Activated CD4-positive, alpha-beta T cell treated with anti-CD3 and anti-CD28 coated beads, Interleukin-2, amount 50 U/mL, for 1 hour (primary cell): ENCODE measurements at places on chromosomes 4 and X.

GRCh38 chrX:116873671-116874070 is 410.9 kb upstream of the CT83 start:
- DNase-seq = no peak

DNA sequence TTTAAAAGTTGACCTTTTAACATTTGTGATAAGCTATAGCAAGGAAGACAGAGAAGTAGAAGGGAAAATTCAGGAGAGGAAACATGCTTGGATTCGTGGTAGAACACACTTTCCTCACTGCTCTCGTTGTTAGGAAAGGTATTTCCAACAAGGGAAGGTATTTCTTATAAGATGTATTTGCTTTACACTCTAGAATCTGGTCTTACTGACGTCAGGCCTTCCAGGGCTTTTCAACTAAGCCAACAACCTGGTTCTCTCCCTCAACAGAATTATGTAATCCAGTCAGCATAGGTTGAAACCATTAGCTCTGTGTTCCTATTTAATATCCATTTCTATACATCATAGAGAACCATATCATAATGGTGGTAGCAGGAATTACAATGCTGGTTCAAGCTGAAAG is 241.9 kb downstream of the SLC39A8 start:
- DNase-seq = no peak

- DNase-seq = no peak
Measured at GRCh38 chr4:63528256-63528991, 880.8 kb downstream of the TECRL start.

- DNase-seq = no peak
Measured at GRCh38 chr4:47383829-47384427, 79.6 kb downstream of the COMMD8 start.

- DNase-seq = no peak
Measured at GRCh38 chr4:13202701-13203100, 281.4 kb downstream of the RAB28 start.

DNA sequence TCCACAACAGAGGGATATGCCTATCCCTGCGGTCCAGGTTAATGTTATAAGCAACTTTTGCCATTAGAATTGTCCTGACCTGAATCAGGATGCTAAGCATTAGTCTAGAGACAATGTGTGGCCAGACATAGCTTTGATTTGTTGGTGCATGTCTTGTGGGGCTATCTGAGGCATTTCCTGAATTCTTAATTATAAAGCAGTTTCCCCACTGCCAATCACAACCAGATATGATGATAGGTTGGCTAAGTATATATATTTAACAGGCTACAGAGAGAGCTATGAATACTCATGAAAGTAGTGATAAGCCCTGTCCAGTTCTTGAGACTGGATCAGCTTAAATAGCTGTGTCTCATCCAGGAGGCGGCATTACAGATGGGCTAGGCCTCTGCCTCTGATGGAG is 37.8 kb upstream of the ZNF81 start:
- DNase-seq = no peak

- no peak for DNase-seq
Measured at GRCh38 chr4:186790630-186791029, 67.0 kb upstream of the FAT1 start.

GRCh38 chrX:153707406-153707805 is 16.8 kb downstream of the BCAP31 start:
- DNase-seq = no peak

- DNase-seq = no peak
Measured at GRCh38 chr4:109301651-109302360, 652 bp downstream of the COL25A1 start.

GRCh38 chrX:84170931-84171330 is 17.1 kb downstream of the RPS6KA6 start:
- no peak for DNase-seq

GRCh38 chr4:172009446-172010230 is 196.4 kb downstream of the GALNTL6 start:
- no peak for DNase-seq

DNA sequence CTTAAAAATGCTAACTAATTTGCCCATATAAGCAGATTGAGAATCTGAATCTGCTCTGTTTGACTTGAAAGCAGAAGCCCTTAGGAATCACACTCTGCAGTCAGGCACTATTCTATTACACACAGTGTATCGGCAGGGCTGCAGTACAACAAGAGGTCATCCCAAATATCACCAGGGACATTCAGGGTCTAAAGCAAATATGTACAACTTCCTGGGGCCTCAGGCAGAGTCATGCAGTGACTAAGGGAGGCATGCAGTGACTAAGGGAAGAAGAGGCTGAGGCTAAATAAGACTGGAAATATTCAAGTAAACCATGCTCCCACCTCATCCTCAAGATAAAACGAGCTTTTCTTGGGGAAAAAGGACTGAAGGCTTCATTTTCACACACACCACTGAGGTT is 20.9 kb downstream of the MAPK10 start:
- no peak for DNase-seq

- no peak for DNase-seq
Measured at GRCh38 chr4:72208421-72209075, 176.7 kb downstream of the NPFFR2 start.

DNA sequence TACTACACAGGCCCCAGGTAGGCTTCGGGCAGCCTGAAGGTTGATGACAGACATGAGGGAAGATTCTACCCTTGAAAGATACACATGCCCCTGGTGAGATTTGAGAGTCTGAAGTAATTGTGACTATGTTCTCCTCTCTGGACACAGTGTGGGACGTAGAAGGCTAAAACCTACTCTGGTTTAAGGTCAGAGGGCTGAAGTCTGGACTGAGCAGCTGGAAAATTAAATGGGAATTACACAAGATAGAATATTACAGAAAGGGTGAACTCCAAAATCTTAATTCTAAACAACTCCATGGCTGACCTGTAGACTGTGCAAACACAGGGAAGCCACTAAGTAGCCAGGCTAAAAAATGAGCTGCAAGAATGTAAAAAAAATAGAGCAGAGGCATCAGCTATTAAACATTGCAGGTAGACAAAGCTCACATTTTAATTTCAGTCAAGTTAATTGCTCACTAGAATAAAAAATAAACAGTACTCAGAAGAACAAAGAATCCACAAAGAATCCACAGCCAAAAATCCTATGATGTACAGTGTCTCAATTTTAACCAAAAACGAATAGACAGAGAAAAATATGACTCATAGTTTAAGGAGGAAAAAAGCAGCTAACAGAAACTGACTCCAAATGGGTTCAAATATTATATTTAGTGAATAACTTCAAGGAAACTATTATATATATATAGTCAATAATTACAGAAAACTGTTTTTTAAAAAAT is 170.4 kb downstream of the PCDH18 start:
- DNase-seq = no peak

DNA sequence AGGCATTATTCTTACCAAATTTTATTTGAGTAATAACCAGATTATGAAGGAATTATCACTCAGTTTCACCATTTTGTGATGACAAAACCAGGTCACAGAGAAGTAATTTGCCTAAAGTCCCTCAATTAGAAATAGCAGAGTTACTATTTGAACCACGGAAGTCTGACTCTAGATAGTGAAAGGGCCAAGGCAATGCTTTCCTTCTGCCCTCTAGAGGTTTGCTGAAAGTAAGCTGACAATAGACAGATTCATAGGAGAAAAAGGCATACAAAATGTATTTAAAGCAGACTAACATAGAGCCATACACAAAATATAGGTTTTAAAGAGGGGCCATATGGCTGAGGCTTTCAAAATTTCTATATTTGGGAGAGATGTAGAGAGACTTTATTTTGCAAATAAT is 43.1 kb downstream of the CXXC4 start:
- DNase-seq = no peak

DNA sequence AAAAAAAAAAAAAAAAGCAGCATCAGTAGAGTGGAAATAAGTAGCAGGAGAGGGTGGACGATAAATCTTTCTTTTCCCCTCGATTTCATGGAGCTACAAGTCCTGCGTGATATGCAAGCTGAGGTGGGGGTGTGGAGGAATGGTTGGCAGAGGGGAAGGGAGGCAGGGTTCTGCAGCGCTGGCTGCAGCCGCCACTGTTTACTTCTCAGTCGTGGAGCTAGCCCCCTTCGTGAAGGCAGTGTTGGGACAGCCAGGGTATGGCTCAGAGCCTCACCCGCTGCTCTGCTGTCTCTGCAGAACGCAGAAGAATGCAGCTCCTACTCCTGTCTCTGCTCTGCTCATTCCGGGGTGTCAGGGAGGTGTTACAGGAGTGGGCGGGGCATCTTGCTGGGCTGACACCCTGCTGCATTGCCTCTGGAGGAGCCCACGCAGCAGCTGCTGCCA is 140.6 kb downstream of the GPM6A start:
- no peak for DNase-seq

DNA sequence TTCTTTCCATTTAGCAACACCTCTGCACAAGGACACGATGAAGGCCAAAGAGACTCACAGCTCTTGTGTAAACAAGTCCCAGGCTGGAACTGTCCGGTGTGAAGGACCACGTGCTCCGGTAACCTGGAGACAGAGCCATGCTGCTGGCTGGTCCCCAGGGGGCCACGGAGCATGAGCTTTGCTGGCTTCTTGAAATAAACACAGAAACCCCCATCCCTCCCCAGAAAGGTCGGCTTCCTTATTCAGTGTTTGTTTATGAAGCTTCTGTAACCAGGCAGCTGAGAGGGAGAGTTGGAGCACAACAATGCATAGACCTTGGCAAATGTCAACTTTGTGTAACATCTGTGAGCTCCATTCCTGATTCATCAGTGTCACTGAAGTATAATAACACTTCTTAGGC is 109.4 kb downstream of the GPR143 start:
- no peak for DNase-seq

GRCh38 chr4:113069212-113069892 is 19.9 kb downstream of the ANK2 start:
- no peak for DNase-seq

GRCh38 chr4:6560416-6561172 is 14.4 kb upstream of the MAN2B2 start:
- DNase-seq = no peak

DNA sequence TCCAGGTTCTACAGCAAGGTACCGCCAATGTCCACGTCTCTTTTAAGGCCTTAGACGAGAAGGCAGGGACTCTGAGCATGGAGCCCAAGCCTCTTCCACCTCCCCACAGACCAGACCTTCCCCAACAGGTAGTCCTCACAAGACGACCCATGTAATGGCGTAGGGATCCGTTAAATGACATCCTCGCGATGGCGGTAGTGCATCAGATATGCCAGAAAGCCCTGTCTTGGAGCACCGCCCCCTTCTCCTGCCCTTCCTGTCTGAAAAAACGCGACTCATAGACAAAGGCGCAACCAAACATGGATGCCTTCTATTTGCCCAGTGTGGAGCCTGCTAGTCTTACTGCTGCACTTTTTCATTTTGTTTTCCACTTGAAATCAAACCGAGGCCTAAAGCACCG is 185.4 kb downstream of the OR13H1 start:
- DNase-seq = no peak

GRCh38 chr4:164779811-164780216 is 25.9 kb downstream of the SMIM31 start:
- DNase-seq = no peak

DNA sequence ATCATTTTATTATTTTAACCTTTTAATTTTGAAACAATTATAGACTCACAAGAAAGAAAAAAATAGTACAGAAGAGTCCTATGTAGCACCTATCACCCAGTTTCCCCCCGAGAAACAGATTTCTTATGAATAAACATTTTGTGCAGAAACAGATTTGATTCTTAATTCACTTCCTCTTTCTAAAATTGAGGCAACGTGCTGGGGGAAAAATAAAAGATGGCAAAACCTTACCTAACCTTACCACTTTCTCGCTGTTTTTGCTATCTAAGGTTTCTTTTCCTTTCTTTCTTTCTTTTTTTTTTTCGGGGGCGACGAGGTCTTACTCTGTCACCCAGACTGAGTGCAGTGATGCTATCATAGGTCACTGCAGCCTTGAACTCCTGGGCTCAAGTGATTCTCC is 4.3 kb upstream of the CLNK start:
- no peak for DNase-seq

DNA sequence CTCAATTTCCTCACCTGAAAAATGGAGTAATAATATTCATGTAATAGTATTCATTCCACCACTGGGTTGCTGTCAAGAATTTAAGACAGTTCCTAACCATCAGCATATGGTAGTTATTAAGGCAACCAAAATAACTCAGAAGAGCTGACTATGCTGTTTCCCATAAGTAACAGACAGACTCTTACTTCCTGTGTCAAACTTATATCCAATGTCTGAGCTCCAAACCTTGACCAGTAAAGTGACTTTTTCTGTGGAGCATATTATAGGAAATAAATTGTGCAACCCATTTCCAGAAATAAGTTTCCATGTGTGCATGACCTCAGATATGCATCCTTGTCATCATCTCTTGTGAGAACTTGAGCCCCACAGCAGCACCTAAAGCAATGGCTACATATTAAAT is 78.8 kb downstream of the HADH start:
- no peak for DNase-seq

- DNase-seq = no peak
Measured at GRCh38 chrX:960821-961220, 251.6 kb downstream of the CRLF2 start.

GRCh38 chr4:77911091-77911490 is 48.5 kb downstream of the MRPL1 start:
- DNase-seq = no peak

- no peak for DNase-seq
Measured at GRCh38 chrX:136453771-136454170, 34.0 kb upstream of the BRS3 start.

GRCh38 chr4:97645071-97645821 is 498.0 kb downstream of the STPG2 start:
- DNase-seq = no peak

GRCh38 chr4:181582595-181582994 is 660.6 kb upstream of the TENM3 start:
- DNase-seq = no peak

GRCh38 chrX:26918631-26919030 is 544.5 kb downstream of the PPP4R3C start:
- DNase-seq = no peak

GRCh38 chr4:164239976-164240375 is 514.0 kb upstream of the SMIM31 start:
- no peak for DNase-seq

GRCh38 chr4:100299046-100299840 is 109.0 kb upstream of the DDIT4L start:
- no peak for DNase-seq
